ENCODE measurements at places on chromosomes 5 and 9.
A peak's percentile ranks its signal among the peaks of the same experiment; 100 is the strongest.

GRCh38 chr9:110069326-110070248, 138.4 kb downstream of the C9orf152 start:
- peak; percentile 54 for DNase-seq

- DNase-seq = no peak
These were observed 170.0 kb downstream of the SEC61B start for GRCh38 chr9:99391937-99392594.

GRCh38 chr5:51336878-51337277, 46.4 kb upstream of the ISL1 start:
- no peak for DNase-seq

- no peak for DNase-seq
These were observed 416.6 kb downstream of the PLK2 start for GRCh38 chr5:58043032-58043945.

DNA sequence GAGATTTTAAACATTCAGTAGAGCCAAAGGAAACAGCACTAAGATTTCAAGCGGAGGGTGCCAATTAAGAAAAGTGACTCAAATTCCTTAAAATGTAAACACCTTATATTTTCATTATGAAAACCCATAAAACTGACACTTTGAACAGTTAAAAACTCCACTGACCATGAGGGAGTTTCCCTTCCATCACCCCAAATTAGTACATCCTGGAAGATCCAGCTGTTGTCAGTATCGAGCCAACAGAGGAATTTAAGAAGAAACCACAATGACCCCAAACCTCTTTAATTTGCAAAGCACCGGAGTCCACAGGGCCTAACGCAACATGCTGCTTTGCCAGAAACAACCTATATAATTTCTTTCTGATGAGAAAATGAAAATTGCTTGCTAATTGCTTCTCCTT, 41.3 kb downstream of the ROR2 start:
- DNase-seq = no peak

DNA sequence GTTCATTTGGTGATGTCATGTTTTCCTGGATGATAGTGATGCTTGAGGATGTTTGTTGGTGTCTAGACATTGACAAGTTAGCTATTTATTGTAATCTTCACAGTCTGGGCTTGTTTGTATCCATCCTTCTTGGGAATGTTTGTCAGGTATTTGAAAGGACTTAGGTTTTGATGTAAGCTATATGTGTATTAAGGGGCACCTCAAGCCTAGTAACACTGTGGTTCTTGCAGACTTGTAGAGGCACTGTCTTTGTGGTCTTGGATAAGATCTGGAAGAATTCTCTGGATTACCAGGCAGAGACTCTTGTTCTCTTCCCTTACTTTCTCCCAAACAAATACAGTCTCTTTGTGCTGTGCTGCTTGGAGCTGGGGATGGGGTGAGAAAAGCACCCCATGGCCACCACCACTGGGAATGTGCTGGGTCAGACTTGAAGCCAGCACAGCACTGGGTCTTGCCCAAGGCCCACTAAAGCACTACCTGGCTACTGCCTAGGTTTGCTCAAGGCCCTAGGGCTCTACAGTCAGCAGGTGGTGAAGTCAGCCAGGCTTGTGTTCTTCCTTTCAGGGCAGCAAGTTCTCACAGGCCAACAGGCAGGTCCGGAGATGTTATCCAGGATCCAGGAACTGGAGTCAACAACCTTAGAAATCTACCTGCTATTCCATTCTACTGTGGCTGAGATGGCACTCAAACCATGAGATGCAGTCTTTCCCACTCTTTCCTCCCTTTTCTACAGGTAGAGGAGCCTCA, 49.3 kb upstream of the GNA14 start:
- no peak for DNase-seq
